ENCODE measurements at places on chromosomes 5 and 9. TPM values are rescaled to one million over a fixed set of nuclear protein-coding genes. Genes with fewer than 3 reads are reported as not detected.

The POLK gene
- total RNA-seq, result 11.6 TPM

The GFI1B gene
- not detected for total RNA-seq

The PHF24 gene
- total RNA-seq, result 0.21 TPM

The LCN10 gene
- total RNA-seq, result not detected

The FBP1 gene
- total RNA-seq, result not detected
